Left colon (tissue), 2 donors: ENCODE measurements at places on chromosomes 4 and X. TPM values are rescaled to one million over a fixed set of nuclear protein-coding genes. Genes with fewer than 3 reads are reported as not detected.

The CNKSR2 gene
- 0.95 TPM for total RNA-seq

The ZNF185 gene
- 4.6 TPM for total RNA-seq

The MAGED4B gene
- 1.9 TPM for total RNA-seq

- no peak for DNase-seq
Observed at GRCh38 chrX:23373129-23373804, 38.6 kb downstream of the PTCHD1 start.

- DNase-seq, result no peak
Observed at GRCh38 chr4:148007314-148007760, 275.4 kb downstream of the ARHGAP10 start.

- peak; percentile 30 for DNase-seq
Observed at GRCh38 chr4:183571350-183571941, 66.6 kb downstream of the ING2 start.

GRCh38 chrX:39381422-39381821, 580.2 kb downstream of the MID1IP1 start:
- no peak for DNase-seq

DNA sequence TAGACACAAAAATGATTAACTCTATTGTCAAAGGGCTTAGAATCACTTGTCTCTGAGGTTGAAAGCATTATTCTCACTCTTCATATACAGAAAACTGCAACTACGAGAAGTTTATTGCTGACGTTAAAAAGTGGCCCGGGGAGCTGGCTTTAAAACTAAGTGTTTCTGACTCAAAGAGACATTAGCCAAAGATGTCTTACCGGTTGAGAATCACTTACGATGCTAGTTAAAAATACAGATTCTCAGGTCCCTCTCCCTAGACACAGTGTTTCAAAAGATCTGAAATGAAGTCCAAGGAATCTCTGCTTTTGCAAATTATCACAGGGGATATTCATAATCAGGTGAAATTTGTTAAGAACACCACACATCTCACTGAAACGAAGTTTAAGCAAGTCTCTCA, 1.2 kb downstream of the GNPDA2 start:
- no peak for DNase-seq

GRCh38 chrX:73390628-73391567, 56.0 kb upstream of the CDX4 start:
- no peak for DNase-seq

- DNase-seq, result no peak
Observed at GRCh38 chr4:130099105-130099504, 1003.2 kb downstream of the C4orf33 start.

DNA sequence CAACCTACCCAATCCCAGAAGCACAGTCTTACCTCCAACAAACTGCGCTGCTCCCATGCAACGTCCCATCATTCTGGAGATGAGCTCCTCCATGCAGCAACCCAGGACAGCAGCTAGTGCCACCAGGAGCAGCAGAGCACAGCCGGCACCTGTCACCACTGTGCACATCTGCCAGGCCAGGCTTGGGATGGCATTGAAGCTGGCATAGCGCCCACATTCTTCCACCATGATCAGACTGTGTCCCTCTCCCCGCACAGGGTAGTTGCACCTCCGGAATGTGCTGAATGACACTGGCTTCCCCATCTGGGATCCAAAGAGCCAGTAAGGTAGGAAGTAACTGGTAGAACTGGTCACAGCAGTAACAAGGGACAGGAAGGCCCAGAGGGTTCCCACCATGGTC, 8.8 kb downstream of the LHFPL1 start:
- no peak for DNase-seq

- no peak for DNase-seq
Observed at GRCh38 chr4:158649111-158649680, 22.5 kb downstream of the C4orf46 start.
